ENCODE measurements at places on chromosomes 7 and 10. TPM values are rescaled to one million over a fixed set of nuclear protein-coding genes. Genes with fewer than 3 reads are reported as not detected.

Gene MMD2
- total RNA-seq: not detected

Gene KAZALD1
- total RNA-seq: 2.7 TPM

Gene TRIM50
- total RNA-seq: not detected

Gene MRPS17
- 26.6 TPM for total RNA-seq

Gene ERVW-1
- not detected for total RNA-seq

Gene ABCB1
- 0.29 TPM for total RNA-seq

Gene ARMH3
- total RNA-seq: 12.6 TPM
